Urinary bladder (tissue), 4 donors: ENCODE measurements at places on chromosomes 11 and 22.

GRCh38 chr11:10130875-10131274 lies 163.1 kb downstream of the SBF2 start:
- no peak for DNase-seq

DNA sequence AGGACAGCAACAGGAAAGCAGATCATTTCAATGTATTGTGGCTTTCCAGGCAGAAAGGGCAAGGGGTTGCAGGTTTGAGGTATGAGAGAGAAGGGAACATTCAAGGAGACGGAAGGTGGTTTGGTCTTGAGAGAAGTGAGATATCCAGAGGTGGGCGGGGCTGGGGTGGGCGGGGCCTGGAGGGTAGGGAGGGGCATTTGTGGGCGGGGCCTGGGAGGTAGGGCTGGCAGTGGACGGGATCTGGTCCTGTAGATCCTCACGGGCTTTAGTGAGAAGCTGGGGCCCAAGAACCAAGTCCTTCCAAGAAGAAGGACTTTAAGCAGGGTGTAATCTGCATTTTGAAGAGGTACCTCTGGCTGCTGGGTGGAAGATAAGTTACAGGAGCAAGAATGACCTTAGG lies 199.2 kb downstream of the MN1 start:
- DNase-seq: no peak

GRCh38 chr22:18031695-18032454 lies 7.5 kb upstream of the MICAL3 start:
- DNase-seq: no peak

GRCh38 chr11:102590276-102591049 lies 34.7 kb downstream of the MMP20 start:
- DNase-seq: no peak

GRCh38 chr22:40414311-40414710 lies 43.9 kb downstream of the SGSM3 start:
- DNase-seq: no peak
